ENCODE measurements at places on chromosomes 2 and 18.

DNA sequence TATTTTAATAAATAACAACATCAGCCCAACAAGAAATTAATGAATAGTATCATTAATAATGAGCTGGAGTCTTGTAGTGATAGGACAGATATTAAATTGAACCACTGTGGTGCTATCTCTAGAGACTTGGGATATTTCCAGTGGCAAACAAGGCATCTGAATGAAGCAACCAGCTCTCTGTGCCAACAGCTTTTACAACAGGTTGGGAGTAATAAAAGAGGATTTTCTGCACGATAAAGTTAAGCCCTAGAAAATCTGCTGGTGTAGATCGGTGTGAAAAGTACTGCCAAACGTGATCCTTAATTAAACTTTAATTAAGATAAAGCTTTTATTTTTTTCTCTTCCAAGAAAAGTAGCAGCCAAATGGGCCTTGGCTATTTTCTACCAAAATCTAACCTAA is 385.5 kb downstream of the NR4A2 start:
- DNase-seq: no peak

DNA sequence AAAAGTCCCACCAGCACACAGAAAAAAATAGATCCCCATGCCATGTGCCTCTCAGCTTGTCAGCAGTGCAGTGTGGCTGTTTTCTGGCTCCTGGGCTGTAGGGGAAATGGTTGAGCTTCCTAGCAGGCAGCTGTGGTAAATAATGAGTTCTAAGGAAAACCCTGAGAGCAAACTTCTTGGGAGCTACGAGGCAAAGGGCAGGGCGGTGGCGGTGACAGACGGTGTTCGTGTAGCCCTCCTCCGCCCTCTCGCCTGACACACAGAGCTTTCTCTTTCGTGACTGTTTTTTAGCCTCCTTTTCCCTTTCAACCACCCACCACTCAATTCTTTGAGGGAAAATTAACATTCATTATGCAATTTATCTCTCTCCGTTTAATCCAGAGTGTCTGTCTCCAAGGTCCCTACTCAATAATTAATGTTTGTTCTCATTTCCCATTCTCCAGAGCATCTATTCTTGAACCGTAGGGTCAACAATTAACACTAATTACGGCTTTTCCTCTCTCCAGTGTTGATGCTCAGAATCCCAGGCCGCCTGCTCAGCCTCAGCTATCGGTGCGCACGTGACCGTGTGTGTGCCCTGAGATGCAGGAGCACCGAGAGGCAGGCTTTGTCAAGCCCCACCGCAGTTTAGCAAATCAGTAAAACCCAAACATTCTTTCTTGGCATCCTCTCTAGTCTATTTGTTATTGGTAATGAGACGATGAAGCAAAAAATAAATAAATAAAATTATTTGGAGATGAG is 50.1 kb downstream of the KIAA2012 start:
- no peak for DNase-seq

DNA sequence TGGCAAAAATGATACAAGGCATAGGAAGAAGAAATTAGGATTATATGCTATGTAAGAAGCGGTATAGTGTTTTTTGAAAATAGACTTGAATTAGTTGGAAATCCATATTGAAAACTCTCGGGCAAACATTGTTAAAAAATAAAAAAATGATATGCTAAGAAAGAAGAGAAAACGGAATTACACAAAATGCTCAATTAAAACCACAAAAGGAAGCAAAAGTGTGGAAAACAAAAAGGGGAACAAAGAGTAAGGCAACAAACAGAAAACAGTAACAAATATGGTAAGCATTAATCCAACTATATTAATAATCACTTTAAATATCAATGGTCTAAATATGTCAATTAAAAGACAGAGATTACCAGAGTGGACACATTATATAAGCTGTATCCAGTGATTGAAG is 58.4 kb downstream of the TXNL1 start:
- DNase-seq: no peak

DNA sequence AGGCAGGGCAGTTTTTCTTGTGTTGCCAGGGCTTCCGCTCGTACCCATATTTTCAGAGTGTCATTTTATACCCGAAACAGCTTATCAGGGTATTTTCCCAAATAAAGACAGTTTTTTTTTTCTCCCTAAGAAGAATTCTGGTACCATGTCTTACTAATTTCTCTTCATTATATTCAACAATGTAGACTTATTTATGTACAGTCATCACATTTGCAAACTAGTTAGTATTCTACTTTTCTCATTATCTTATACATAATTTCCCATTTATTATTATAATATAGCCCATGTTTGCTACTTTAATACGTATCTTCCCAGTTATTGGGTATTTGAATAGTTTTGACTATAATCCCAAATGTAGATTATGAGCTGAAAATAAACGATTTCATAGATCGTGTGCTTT is 36.5 kb upstream of the PAIP2B start:
- no peak for DNase-seq

DNA sequence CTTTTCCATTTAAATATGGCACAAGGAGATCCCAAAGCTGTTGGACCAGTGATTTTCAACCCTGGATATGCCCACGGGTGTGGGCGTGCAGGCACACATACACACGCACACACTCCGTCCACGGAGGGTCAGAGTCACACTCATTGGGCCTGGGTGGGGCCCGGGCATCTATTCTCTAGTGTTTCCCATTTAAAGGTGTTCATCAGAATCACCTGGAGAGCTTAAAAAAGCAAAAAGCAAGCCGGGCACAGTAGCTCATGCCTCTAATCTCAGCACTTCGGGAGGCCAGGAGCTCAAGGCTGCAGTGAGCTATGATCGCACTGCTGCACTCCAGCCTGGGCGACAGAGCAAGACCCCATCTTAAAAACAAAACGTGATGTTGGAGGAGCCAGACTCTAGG is 329.0 kb downstream of the GBX2 start:
- DNase-seq: no peak

- no peak for DNase-seq
Observed at GRCh38 chr2:119119999-119120756, 38.4 kb downstream of the C1QL2 start.

GRCh38 chr2:31269087-31269486 is 35.1 kb downstream of the EHD3 start:
- no peak for DNase-seq

- DNase-seq: no peak
Observed at GRCh38 chr2:19207452-19207851, 151.0 kb downstream of the OSR1 start.
